Forelimb muscle (tissue), 1 donor: ENCODE measurements at places on chromosomes 3 and 15. TPM values are rescaled to one million over a fixed set of nuclear protein-coding genes. Genes with fewer than 3 reads are reported as not detected.

GRCh38 chr3:6605227-6605626 lies 255.7 kb upstream of the GRM7 start:
- no peak for DNase-seq

DNA sequence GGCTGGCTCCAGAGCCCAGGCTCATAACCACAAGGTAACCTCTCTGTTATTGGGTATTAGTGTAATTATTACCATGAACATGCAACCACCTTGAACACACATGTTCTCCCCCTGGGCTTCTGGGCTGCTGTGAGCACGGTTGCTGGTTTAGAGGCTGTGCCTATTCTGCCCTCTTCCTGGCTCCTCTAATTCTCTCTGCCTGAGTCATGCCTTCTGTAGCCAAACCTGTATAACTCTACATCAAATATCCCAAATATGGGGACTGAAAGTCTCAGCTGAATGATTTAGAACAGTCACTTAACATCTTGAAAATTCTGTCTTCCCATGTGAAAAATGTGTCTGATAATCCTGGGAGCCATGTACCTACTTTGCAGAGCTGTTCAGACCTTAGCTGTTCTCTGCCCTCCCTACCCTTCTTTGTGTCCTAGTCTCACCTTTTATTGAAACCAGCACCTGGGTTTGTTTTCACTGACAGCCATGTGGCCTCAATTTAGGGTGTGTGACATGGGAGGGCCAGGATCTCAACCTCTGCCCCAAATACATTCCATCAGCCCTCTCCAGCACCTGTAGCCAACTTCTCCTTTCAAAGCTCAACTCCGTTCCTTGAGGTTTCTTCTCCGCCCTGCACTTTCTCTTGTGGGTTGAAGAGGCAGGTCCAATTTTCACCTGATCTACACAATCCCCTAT lies 60.7 kb downstream of the PDZRN3 start:
- DNase-seq: no peak

IQCF5 gene
- polyA plus RNA-seq: not detected

- no peak for DNase-seq
Measured at GRCh38 chr3:194596906-194597305, 36.3 kb downstream of the TMEM44 start.

DNA sequence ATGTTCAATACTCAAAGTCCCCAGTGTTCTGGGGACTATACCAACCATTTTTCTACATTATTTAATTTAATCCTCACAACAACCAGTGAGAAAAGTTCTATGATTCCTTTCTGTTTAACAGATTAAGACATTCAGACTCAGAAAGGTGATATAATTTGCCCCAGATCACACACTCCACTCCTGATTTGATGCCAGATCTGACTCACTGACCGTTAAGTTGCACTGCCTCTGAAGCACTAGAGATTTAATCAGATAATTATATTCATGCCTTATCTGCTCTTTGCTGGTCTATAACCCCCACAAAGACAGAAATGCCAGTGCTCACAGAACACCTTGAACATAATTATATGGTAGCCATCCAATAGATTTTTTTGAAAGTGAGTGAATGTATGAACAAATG lies 501.0 kb downstream of the IGSF11 start:
- DNase-seq: no peak

GRCh38 chr3:52561028-52561747 lies 24.8 kb downstream of the UQCC5 start:
- no peak for DNase-seq

DNA sequence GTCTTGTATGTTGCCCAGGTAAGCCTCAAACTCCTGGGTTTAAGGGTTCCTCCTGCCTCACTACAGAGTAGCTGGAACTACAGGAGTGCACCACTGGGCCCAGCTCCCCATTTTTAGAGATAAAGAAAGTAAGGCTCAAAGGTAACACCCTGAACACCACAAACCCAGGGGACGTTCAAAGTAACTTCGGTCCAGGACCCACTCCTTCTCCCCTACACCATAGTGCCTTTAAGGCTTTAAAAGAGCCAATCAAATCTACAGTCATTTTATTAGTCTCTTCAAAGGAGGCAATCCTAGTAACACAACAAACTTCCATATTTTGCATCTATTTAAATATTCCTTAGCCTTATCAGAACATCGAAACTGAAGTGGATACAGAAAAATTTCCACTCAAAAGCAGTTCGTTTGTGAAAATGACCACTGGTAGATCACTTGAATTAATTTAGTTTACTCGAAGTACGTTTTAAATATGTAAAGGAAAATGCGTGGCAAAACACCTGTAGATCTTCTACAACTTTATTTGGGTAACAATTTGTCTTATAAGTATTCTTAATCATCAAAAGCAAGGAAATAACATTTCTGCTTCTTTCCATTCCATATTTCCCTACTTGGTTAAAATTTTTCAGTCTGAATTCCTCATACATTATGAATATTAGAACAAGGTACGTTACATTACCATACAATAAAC lies 1.8 kb downstream of the STAG1 start:
- no peak for DNase-seq

DPPA2 gene
- not detected for polyA plus RNA-seq

ISG20 gene
- 0.62 TPM for polyA plus RNA-seq

CCDC80 gene
- 67.9 TPM for polyA plus RNA-seq

DNA sequence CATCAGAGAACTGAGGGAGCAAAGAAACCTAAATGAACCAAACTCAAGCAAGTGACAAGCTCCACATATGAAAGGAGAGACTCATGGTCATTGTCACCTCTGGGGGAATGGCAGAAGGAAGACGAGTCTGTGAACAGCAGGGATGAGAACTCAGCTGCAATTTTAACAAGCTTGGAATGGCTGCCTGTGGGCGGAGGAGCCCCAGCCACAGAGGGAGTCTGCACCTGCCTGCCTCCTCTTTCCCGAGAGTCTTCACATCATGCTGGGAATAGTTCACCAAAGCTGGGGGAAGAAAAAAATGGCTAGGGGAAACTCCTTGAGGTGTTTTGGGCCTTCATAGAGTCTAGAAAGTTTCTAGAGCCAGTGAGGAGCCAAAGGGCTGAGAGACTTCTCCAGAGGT lies 21.3 kb upstream of the BHLHE40 start:
- DNase-seq: no peak

- no peak for DNase-seq
Measured at GRCh38 chr15:35886765-35887164, 340.8 kb upstream of the DPH6 start.

PARP15 gene
- polyA plus RNA-seq: 5.9 TPM

GRCh38 chr3:47227678-47228077 lies 54.9 kb downstream of the KIF9 start:
- no peak for DNase-seq

DNA sequence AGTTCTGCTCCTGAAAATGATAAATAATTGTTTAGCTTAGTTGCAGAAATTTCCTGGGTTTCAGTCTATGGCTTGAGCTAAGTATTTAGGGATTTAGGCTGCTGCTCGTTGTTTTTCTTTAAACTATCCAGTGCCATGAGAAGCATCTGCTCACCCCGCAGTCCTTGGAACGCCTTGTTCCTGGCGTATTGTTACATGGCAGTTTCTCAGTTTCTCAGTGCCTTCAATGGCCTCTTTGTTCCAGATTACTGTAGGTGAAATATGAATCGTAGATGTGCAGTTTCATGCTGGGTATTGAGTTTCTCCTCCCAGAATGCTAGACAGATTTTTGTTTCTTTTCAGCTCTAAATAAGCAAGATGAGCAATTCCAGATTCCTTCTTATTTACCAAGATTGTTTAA lies 269.5 kb upstream of the GBE1 start:
- no peak for DNase-seq

TRIM42 gene
- not detected for polyA plus RNA-seq

DNA sequence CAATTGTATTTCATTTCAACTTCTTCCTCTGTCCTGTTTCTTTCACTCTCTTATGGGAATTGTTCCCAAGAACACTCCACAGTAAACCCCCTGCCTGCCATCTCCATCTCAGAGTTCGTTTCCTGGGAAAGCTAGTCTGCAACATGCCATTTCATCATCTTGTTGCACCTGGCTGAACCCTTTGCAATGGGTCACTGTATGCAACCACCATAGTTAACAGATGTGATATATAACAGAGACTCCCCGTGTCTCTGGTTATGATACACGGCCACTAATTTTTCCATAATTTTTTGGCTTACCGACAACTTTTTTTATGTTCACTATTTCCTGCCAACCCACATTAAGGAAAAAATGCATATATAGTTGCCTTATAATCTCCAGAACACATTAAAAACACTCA lies 95.5 kb downstream of the CHST2 start:
- no peak for DNase-seq

EFCC1 gene
- polyA plus RNA-seq: 1.6 TPM

GRCh38 chr3:72437661-72438406 lies 410.4 kb downstream of the SHQ1 start:
- DNase-seq: no peak

DNA sequence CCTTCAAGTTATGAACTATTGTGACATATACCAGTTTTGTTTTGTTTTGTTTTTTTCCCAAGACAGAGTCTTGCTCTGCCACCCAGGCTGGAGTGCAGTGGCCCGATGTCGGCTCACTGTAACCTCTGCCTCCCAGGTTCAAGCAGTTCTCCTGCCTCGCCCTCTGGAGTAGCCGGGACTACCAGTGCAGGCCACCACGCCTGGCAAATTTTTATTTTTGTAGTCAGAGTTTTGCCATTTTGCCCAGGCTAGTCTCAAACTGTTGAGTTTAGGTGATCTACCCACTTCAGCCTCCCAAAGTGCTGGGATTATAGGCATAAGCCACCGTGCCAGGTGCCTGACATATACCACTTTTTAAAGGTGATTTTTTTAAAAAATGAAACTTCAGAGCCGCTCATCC lies 74.6 kb downstream of the ARRDC4 start:
- DNase-seq: no peak

DNA sequence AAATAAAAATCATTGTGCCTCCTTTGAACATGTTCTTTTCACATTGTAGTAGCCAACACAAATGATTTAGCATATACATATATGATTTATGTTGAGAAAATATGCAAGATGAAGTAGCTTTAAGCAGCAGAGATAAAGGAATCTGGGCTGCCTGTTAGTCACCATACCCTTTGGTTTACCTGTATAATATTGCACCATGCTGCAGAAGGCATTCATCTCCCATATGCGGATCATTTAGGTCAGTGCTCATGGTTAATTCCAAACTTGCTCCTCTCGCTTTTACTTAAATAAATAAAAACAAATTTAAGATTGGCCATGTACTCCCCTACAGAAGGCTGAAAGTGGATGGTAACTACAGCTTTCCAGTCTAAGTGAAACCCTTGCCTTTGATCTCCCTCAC lies 86.7 kb upstream of the TBL1XR1 start:
- DNase-seq: no peak

GRCh38 chr3:178459038-178459410 lies 77.2 kb upstream of the KCNMB2 start:
- DNase-seq: no peak

FEZF2 gene
- not detected for polyA plus RNA-seq

FOXL2NB gene
- 0.06 TPM for polyA plus RNA-seq

KCNAB1 gene
- polyA plus RNA-seq: 4.3 TPM

GRCh38 chr3:44914936-44915335 lies 40.5 kb downstream of the TGM4 start:
- DNase-seq: no peak

DNA sequence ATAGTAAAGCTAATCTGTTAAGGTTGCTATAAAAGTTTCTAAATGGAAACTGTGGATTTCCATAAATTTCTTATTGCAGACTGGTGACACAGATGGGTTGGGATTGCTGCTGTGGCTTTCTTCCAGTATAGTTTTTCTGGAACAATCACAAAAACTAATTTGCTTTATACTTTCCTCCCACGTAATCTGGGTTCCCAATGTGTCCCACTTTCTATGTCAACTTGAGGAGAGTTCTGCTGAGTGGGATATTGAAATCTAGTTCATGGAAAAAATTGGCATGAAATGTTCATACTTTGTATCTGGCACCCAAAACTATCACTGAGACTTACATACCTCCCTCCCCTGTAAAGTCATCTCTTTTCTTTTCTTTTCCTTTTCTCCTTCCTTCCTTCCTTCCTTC lies 126.8 kb downstream of the TGFBR2 start:
- no peak for DNase-seq

SLC2A2 gene
- not detected for polyA plus RNA-seq

SAMD7 gene
- polyA plus RNA-seq: not detected

GRCh38 chr15:59353994-59354416 lies 18.7 kb downstream of the MYO1E start:
- DNase-seq: no peak

- no peak for DNase-seq
Measured at GRCh38 chr3:125443923-125444322, 68.8 kb upstream of the ZNF148 start.

SENP8 gene
- polyA plus RNA-seq: 5.9 TPM

DNA sequence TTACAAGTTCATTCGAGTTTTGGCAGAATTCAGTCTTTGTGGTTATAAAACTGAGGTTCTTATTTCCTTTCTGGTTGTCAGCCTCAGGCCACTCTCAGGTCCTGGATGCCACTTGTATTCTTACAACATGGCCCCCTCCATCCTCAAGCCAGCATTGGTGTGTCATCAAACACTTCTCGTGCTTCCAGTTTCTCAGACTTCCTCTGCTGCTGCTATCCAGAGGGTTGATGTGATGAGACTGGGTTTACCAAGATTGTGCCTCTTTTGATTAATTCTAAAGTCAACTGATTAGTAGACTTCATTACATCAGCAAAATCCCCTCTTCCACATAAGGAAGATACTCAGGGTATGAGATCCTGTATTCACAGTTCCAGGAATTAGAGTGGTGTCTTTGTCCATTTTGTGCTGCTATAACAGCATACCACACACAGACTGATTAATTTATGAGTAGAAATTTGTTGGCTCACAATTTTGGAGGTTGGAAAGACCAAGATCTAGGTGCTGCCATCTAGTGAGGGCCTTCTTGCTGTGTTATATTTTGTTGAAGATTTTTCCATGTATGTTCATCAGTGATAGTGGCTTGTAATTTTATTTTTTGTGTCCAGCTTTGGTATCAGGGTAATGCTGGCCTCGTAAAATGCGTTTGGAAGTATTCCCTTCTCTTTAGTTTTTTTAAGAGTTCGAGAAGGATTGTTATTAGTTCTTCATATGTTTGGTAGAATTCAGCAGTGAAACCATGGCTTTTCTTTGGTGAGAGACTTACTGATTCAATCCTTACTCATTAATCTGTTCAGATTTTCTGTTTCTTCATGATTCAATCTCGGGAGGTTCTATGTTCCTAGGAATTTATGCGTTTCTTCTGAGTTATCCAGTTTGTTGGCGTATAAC lies 11.1 kb downstream of the LRCH3 start:
- no peak for DNase-seq

GRCh38 chr15:23853286-23853685 lies 166.2 kb upstream of the NDN start:
- no peak for DNase-seq
